Smooth muscle cell of the brain vasculature (primary cell): ENCODE measurements at places on chromosomes 16 and 17.
A peak's percentile ranks its signal among the peaks of the same experiment; 100 is the strongest.

- DNase-seq, result no peak
Observed at GRCh38 chr16:13245713-13246377, 344.4 kb downstream of the SHISA9 start.

DNA sequence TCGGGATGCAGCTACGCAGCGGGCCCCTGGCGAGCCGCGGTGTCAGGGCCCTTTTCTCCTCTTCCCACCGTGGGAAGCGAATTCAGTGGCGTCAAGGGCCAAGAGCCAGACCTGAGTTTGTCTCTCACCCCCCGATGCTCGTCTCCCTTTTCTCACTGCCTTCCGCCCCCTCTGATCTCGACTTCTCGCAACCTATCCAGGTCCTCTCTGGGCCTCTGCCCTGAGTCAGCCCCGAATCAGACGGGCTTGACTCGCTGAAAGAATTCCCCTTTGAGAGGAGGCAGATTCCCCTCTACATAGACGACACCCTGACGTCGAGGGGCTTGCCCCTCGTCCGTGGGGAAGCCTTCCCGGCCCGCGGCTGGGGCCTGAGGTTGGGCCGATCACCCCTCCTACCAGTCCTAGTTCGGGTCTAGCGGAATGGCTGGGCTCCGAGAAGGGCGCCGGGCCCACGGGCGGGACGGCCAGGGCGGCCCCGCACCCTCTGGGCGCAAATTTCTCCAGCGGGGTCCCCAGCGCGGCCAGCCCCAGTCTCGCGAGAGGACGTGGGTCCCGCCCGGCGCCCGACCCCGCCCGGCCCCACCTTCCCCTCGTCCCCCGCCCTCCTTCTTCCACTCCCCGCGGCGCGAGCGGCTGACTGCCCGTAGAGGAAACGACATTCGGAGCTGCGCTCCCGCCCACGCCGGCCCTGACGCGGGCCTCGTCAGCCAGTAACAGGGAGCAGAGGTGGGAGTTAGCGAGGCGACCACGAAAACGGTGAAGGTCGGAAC is at the start of gene GGNBP2:
Gene GGNBP2 (plus strand): TSS at position 613 of the 770 bp plus-strand sequence. CDS start 806 bp downstream, outside the sequence.
- DNase-seq, result peak; percentile 90

DNA sequence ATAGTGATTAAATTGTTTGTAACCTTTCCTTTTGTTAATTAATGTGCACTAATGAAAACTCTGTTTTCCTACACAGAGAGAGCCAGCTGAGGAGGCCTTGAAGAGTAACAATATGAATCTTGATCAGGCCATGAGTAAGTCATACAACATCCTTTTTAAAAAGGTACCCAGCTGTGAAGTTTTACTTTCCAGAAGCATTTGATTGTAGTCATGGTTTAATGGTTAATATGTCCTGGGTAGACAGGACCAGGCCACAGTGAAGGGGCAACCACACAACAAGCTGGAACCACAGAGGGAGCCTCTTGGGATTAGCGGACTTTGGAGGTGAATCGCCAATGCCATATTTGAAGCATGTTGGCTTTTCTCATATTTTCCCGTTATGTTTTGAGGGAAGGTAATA is 55.6 kb downstream of the TMC6 start:
- DNase-seq, result no peak

DNA sequence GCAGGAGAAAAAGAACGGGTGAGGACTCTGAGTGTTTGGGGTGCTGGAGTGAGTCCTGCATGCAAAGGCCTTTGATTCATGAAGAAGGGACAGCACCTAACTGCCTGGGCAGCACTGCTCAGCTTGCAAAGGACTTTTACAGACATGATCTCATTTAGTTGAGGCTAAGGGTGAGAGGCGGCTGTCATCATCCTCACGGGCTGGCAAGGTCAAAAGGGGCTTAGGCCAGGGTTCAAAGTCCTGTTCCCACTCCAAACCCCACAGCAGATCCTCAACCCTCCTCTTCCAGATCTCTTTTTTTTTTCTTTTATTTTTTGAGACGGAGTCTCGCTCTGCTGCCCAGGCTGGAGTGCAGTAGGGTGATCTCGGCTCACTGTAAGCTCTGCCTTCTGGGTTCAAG is 4.8 kb downstream of the RHBDF2 start:
- no peak for DNase-seq

DNA sequence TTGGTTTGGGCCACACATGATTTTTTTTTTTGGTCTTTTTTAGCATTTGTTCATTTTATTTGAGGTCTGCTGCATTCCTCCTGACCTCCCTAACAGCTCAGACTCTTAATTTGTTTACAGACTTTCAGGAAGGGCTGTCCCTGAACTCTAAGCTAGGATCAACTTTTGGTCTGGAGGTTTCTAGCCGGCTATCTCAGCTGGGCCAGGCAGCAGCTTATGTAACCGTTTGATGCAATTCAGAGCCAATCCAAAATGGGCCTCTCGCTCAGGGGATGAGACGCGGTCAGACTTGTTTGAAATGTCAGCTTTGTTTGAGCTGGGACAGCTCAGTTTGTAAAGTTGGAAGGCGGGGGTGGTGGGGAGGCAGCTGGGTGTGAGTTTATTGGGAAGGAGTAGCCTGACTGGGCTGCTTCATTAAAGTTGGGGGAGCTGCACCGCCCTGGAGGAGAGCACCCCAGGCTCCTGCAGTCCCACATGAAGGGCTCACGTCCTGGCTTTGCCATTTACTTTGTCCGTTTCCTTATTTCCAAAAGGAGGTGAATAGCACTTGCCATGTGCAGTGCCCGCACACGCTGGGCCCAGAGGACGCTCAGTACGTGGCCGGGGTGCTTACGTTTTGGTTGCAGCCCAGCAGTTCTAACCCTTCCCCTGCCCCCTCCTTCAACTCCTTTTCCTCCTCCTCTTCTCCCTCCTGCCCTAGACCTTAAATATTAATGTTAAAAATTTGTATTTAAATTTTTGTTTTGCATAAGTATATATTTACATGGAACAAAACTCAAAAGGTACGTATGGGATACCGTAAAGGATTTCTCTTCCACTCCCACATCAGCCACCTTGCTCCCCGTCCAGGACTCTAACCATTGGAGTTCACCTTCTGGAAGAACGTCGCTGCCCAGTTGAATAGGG is 121.2 kb downstream of the SNX29 start:
- no peak for DNase-seq

DNA sequence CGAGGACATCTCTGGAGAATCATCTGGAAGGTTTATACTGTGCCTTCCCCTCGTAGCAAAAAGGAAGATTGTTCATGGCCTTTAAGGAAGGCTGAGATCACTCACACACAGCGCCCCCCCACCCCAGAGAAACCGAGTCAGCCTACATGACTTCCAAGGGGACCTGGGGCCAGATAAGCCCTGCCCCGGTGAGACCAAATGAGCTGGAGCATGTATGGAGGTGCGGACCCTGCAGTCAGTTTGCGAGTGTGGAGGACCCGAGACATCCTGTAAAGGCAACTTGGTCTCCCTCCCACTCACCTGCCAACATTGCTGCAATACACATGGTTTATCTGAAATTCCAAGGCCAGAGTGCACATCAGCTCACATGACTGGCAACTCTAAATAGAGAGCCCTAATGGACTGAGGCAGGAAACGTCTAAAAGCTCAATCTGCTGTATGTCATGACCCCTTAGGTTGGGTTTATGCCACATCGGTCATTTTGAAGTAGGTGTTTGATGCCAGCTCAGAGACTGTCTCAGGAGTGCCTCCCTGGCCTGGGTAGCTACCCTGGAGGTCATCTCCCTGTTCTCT is 233.6 kb downstream of the CPPED1 start:
- DNase-seq, result no peak

DNA sequence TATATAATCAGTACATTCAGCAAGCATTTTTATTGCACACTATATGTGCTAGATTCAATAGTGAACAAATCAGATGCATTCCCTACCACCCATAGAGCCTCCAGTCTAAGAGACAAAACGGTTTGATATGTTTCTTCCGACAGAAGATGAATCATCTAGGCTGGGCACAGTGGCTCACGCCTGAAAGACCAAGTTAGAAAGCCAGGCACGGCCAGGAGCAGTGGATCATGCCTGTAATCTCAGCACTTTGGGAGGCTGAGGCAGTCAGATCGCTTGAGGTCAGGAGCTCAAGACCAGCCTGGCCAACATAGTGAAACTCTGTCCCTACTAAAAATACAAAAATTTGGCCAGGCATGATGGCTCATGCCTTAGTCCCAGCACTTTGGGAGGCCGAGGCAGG is 18.3 kb upstream of the COPRS start:
- DNase-seq, result peak; percentile 23

GRCh38 chr17:27888945-27889344 is 4.2 kb downstream of the LYRM9 start:
- DNase-seq, result no peak

DNA sequence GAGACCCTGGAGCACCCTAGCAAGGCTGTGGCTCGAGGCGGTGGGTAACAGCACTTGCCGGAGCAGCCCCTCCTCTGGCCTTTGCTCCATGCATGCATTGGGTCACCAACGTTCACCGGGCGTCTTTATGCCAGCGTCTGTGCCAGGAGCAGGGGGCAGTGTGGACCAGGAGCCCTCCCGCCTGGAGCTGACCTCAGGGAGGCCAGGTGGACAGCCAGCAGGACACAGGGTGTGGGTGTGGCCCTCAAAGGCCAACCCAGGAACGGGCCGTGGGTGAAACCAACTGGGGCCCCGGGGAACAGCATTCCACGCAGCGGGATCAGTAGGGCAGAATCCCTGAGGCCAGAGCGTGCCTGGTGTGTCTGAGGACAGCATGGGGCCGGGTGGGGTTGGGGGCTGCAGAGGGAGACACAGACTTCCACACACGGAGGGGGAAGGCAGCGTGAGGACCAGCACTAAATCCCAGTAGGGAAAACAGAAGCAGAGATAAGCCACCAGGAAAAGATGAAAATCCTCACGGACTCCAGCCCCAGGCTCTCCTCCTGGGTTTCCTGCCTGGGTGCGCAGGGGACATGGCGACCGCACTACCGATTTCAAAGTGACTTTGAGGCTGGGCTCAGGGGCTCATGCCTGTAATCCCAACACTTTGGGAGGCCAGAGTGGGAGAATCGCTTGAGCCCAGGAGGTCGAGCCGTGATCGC is 2.9 kb upstream of the CD7 start:
- no peak for DNase-seq
